ENCODE measurements at places on chromosomes 11 and 22. TPM values are rescaled to one million over a fixed set of nuclear protein-coding genes. Genes with fewer than 3 reads are reported as not detected.

DNA sequence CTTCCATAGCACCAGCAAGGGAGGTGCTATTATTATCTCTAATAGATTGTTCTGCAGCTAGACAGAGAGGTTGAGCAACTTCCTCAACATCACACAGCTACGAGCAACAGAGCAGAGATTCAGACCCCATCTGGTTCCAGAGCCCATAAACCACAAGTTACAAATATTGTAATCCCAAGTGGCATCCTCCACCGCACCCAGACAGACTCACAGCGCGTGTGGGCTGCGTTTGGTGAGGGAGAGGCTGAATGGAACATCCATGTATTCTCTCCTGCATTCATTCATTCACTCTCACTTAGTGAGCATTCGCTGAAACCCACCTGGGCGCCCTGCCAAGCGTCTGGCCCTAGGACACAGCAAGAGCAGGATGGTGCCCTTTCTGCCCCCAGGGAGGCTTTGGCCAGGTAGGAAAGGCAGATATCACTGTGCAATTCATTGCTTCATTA lies 33.5 kb downstream of the LIF start:
- DNase-seq: no peak

The VSIG2 gene
- total RNA-seq: 24.3 TPM

DNA sequence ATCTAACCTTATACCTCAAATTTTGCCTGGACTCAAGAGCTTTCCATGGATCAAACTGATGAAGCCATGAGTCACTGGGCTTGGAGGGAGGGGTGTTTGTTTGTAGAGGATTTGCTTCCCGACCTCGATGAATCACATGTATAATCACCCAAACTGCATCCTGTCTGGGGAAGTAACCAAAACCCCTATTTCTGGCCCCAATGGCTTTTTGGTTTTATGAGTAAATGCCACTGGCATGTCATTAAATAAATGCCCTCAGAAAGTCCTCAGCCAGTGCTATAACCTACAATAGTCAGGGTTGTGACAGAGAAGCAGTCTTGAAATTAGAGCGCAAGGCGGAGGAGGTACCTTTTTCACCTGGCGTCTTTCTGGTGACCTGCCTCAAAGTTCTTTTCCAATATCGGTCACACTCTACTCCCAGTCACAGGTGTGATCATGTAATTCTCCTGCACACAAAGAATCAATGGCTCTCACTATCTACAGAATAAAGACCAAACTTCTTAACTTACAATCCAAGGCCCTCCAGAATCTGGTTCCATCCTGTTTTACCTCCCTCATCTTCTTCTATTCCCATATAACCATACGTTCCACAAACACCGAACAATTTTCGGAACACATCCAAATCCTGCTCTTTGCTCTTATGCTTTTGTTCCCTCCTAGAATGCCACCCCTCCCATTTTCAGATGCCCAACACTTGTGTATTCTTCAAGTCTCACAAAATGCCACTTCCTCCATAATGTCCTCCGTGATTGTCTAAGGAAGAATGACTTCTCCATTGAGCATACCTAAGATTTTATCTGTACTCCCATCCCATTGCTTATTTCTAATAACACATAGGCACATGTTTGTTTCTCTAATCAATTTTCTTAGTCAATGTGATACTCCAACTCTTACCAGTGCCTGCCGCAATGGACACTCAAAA lies 81.3 kb upstream of the BLID start:
- DNase-seq: no peak

DNA sequence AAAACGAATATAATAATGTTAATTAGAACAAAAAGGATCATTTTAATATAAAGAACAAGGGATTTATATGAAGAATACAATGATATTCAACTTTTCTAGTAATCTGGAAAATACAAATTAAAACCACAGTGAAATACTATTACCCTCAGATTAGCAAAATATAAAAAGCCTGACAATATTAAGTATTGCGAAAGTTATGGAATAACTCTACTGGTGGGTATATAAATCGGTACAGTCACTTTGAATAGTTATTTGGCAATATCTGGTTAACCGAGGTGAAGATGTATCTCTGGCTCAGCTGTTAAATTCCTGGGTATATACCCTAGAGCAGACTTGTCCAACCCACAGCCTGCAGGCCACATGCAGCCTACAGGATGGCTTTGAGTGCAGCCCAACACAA lies 118.8 kb downstream of the ATM start:
- DNase-seq: no peak

DNA sequence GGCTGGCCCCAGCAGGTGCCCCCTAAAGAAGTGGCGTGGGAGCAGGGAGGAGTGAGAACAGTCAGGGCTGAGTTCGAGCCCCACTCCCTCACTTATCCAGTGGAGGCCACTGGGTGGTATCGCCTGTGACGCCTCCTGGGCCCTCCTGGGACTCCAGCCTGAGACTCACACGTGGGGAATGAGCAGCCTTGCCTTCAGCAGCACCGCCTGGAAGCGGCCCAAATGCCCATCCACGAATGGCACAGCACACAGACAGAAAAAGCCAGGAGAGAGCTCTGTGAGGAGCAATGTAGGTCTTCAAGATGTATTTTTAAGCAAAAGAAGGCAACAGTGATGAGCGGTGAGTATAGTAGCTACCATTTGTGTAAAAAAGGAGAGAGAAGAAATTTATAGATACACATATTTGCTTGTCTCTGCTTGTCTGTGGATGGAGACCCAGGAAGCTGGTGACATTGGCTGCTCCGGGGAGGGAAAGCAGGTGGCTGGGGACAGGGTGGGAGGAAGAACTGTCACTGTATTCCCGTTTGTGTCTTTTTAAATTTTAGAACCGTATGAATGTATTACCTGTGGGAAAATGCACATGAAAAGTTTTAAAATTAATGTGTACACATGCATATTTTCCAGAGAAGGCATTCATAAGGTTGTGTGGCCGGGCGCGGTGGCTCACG lies 13.2 kb downstream of the KCNJ4 start:
- DNase-seq: no peak

The OR51B2 gene
- not detected for total RNA-seq

The NEAT1 gene
- 1,012 TPM for total RNA-seq

The IGLL1 gene
- total RNA-seq: not detected

The CDC42BPG gene
- total RNA-seq: 37.1 TPM

The POU2AF3 gene
- 14.0 TPM for total RNA-seq

DNA sequence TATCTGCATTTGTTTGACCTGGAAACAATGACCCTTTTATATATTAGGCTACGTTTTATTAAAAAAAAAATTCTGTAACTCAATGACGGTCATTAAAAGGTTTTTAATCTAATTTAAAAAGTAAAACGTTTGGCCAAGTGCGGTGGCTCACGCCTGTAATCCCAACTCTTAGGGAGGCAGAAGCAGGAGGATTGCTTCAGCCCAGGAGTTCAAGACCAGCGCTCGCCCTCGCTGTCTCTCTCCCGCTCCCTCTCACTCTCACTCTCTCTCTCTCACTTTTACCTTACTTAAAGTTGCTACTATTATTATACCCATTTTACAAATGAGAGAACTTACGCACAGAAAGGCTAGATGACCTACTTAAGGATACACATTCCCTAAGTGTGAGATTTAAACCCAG lies 814 bp upstream of the NARS2 start:
- no peak for DNase-seq

- peak; percentile 73 for DNase-seq
These were observed 52.9 kb upstream of the RTL6 start for GRCh38 chr22:44550711-44551491.

- no peak for DNase-seq
These were observed 345.1 kb upstream of the C11orf87 start for GRCh38 chr11:109076870-109077269.

DNA sequence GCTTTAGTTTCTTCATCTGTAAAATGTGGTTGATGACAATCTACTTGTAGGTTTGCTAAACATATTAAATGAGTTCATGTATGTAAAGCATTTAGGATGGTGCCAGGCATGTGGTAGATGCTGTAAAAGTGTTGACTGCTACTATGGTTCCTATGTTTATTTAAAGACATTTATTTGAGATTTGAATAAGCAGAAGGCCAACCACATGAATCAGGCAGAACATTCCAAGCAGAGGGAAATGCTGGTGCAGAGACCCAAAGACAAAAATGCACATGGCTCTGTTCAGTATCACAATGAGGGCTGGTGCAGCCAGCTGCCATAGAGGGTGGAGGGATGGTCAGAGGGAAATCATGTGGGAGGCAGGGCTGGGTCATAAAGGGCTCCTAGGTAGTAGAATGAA lies 156.2 kb upstream of the PDGFD start:
- DNase-seq: no peak

The TMPRSS13 gene
- total RNA-seq: 0.63 TPM

GRCh38 chr11:13357232-13357631 lies 79.6 kb downstream of the BMAL1 start:
- DNase-seq: no peak

The VSIG10L2 gene
- not detected for total RNA-seq

- DNase-seq: no peak
These were observed 24.9 kb downstream of the CTSC start for GRCh38 chr11:88312628-88313027.

DNA sequence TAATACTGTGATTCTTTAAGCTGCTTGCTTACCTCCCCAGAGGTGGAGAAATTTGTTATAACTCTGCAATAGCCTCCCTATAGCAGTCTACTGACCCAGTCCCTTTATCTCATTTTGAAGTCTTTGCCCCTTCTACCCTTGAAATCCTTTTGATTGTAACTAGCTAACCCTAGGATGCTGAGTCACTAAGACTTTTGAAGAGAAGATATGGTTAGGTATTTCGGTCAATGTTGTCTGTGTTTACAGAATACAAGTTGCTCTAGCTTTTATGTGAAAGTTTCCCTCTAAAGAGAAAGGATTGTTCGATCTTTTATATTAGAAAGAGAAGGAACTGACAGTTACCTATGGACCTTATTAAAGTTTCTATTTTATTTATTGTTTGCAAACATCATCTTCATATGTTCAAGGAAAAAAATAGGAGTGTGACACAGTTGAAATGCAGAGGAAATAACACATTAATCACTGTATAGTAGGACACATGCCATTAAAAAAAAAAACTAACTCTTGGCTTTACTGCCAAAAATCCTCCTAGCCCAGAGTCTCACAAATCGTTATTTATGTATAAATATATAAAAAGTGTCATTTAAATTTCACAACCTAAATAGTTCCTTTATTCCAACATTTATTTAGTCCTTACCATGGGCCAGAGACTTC lies 3.1 kb downstream of the HYLS1 start:
- no peak for DNase-seq

DNA sequence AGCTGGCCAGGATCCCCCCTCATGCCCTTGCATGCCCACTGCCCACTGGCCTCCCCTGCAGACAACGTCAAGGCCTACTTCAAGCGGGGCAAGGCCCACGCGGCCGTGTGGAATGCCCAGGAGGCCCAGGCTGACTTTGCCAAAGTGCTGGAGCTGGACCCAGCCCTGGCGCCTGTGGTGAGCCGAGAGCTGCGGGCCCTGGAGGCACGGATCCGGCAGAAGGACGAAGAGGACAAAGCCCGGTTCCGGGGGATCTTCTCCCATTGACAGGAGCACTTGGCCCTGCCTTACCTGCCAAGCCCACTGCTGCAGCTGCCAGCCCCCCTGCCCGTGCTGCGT lies 7.9 kb downstream of the AIP start:
- DNase-seq: no peak

The ESAM gene
- total RNA-seq: 22.0 TPM

DNA sequence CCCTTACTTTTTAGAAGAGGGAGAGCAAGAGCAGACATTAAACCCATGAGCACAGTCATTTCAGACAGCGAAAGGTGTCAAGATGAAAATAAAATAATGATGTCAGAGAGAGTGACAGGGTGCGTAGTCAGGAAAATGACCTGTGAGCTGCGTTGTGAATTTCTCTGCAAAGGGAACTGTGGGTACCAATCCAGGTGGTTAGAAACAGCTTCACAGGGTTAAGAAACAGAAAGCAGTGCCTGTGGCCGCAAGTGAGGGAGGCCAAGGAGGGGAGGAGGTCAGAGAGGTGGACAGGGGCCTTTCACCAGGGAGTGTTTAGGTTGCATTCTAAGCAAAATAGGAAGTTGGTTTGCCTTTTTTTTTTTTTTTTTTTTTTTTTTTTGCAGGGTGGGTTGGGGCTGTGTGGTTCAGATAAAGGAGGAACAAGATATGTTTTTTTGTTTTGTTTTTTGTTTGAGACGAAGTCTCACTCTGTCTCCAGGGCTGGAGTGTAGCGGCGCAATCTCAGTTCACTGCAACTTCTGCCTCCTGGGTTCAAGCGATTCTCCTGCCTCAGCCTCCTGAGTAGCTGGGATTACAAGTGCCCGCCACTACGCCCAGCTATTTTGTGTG lies 7.9 kb downstream of the TIGD3 start:
- DNase-seq: no peak

DNA sequence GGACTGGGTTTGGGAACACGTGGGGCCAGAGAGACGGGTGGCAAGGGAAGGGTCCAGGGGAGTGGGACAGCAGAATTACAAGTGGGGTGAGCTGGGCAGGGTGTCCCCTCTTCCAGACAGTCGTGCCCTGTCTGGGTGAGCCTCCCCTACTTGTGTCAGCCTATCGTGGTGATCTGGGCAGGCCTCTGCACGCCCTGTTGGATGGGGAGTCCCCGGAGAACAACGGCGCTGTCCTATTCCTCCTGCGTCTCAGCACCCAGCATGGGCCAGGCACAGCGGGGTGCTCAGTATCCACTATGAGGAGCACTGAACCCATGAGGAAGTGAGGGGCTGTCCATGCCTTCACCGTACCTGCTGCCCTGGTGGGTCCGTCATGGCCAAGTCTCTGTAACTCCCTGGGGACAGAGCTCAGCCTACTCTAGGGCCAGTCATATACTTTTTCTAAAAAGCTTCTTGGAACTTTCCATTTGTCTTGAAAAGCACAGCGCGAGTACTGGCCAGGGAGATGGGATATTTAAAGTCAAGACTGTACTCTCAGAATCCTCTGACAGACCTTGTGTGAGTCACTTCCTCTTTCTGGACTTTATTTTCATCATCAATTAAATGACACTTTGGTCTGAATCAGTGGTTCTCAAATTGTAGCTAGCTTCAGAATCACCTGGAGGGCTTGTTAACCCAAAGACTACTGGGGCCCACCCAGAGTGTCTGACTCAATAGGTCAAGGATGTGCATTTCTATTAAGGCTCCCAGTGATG lies 81.7 kb upstream of the NECTIN1 start:
- no peak for DNase-seq

The GLYATL1 gene
- 3.6 TPM for total RNA-seq

Measured in mucosa of gallbladder (tissue), 1 donor.